ENCODE measurements at places on chromosomes 3 and 15.

DNA sequence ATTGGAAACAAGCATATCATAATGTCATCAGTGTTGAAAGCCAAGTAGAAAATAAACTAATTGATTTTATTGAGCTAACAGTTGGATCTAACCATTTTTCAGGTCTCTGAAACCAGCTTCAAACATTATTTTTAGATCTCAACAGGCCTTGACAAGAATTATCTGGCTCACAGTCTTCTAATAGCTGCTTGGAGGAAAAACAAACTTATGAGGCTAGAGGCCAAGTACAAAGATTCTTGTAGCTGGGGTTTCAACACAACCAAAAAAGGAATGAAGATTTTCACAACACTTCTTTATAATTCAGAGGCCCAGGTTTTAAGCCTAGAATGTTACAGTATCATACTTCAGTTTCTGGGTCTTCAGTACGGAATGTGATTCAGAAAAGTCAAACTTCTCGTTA, 3.7 kb downstream of the SETMAR start:
- no peak for DNase-seq

GRCh38 chr3:149736175-149736952, 15.9 kb downstream of the COMMD2 start:
- DNase-seq = no peak

- no peak for DNase-seq
Measured at GRCh38 chr15:48856942-48857341, 21.0 kb upstream of the EID1 start.

- no peak for DNase-seq
Measured at GRCh38 chr3:119570229-119570628, 9.1 kb upstream of the ADPRH start.

DNA sequence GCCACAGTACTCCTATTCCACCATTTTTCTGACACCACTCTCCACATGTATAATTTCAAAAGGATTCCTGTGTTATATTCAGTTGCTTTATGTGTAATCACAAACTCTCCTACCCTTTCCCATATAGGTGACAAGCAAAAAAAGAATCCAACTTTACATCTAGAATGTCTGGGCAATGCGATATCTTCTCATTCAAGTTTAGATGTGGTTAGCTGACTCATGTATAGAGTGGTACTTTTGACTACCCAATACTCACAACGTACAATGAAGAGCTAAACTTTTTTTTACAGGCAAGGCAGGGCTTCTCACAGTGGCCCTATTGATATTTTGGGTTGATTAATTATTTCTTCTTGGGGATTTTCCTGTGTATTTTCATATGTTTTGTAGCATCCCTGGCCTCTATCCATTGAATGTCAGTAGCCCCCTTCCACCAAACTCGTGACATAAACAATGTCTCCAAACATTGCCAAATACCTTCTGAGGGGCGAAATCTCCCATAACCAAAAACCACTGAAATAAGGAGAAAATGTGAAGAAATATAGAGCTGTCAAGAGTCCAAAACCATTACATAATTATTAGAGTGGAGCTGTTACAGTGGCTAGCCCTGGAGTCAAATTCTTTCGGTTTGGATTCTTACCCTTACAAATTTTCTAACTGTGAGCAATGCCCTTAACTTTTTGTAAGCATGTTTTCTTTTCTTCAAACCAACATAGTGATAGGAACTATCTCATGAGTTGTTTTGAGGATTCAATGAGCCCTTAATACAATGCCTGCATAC, 342.6 kb downstream of the NSUN3 start:
- DNase-seq = no peak

DNA sequence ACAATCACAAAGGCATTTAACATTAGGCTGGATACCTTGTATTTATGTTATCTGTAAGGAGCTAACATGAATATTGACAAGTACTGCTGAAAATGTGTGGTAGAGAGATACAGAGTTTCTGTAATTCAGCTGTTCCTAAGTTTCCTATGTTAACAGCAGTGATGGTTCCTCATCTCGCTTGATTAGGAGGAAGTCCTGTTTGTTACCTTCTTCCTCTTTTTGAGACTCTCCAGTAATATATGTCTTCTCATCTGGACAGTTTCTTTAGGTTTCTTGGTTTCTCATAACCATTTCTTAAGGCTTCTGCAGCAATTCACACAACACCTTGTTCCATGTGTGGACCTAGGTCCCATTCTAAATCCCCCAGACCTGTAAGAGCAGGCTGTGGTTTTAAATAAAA, 11.4 kb upstream of the PEX5L start:
- DNase-seq = no peak

DNA sequence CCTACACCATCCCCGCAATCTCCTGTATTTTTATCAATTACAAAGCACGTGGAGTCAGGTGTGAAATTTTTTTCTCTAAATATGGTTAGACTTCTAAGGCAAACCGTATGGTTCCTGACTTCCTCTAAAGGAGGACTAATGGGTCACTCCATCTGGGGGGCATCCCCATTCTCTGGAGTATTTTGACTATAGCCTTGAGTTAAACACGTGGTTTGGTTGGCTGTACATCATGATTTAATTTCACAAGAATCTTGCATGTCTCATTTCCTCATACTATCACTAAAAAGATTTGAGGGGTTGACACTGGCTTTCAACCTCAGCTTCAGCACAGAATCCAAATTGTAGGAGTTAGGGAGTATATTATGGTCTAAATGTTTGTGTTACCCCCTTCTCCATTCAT, 25.3 kb upstream of the ZNF770 start:
- DNase-seq = no peak

GRCh38 chr15:47949815-47950214, 171.0 kb upstream of the SLC24A5 start:
- no peak for DNase-seq

DNA sequence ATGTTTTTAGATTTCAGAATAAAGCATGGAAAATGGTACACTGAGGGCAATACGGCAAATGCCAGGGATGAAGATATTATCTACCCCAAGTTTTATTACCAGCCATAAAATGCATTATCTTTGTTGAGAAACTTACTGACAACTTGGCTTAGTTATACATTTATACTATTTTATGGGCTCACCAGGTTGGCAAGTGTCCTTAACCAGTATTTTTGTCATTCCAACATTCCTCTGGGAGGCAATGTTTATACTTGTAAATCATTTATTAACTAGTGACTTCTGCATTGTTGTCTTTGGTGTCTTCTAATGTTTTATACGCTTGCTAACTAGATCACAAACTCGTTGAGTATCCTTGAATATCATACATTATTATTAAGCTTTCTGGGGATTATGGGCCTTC, 18.0 kb upstream of the ADGRG7 start:
- no peak for DNase-seq

- DNase-seq = no peak
Measured at GRCh38 chr15:61798631-61799030, 261.6 kb downstream of the VPS13C start.

DNA sequence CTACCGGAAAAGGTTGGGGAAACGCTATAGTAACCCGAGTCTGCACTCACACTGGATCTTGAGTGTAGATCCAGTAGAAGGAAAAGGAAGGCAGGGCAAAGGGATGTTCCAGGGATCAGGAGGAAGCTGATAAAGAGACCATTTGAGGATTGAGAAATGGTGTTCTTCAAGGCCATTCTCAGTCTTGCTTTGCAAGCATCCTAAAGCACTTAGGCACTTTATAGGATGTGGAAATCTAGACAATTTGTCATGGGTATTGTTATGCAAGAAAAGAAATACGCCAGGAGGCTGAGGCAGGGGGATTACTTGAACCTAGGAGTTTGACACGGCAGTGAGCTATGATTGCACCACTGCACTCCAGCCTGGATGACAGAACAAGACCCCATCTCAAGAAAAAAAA, 13.2 kb upstream of the SCAMP5 start:
- no peak for DNase-seq

DNA sequence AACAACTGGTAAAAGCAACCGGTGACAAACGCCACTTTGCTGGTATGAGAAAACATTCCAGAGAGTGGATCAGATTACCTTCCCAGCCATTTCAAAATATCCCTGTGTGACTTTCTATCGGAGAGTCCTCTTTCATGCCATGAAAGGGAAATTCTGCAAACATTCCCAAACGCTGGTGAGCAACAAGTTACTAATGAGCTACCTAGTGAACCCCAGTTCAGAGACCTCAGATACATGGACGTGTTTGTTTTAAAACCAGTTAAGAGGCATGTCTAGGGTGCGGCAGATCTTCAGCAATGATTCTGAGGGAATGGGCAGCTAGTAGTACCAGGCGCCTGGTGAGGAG, 418.2 kb upstream of the NR2F2 start:
- no peak for DNase-seq

- no peak for DNase-seq
Measured at GRCh38 chr3:162719684-162720341, 1223.2 kb downstream of the OTOL1 start.

DNA sequence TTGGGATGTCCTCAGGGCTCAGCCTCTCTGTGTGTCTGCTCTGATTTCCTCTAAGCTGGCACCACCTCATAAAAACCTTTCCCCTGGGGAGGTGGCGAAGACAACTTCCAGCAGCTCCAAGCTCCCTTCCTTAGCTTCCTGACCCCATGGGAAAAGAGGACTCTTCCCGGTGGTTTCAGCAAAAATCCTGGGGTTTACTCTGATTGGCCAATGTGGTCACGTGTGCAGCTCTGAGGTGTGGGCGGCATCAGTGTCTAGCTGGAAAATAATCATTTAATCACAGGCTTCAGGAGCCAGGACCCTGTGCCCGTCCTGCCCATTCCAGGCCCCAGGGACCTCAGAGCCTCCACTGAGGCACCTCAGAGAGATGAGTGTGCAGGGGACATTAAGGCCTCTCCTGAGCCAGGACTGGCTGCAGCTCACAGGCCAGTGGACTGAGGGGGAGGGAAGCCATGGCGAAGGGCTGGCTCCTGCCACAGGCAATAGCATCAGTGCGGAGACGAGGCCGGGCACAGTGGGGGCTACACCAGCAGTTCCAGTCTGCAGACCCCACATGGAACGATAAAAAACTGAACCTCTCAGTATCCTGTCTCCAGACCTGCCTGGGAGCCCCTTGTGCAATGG, 104.1 kb downstream of the TPRA1 start:
- DNase-seq = no peak

DNA sequence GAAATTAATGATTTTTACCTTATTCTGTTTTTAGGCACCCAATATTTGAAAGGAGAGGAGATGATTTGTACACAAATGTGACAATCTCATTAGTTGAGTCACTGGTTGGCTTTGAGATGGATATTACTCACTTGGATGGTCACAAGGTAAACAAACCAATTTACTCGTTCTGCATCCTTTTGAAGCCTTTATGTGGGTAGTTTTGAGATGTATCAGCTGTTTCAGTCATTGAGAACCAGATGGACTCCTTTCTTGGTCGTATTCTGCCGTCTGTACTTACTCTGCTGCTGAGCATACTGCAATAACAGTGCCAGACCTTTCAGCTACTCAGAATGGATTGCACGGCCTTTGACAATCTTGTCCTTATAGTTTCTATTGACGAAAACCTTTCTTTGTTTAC, 13.3 kb downstream of the DNAJB11 start:
- DNase-seq = no peak

GRCh38 chr3:36215241-36215640, 165.1 kb upstream of the STAC start:
- DNase-seq = no peak

- no peak for DNase-seq
Measured at GRCh38 chr3:140277886-140278285, 342.9 kb downstream of the CLSTN2 start.

- DNase-seq = no peak
Measured at GRCh38 chr3:56783644-56784447, 17.9 kb downstream of the ARHGEF3 start.

DNA sequence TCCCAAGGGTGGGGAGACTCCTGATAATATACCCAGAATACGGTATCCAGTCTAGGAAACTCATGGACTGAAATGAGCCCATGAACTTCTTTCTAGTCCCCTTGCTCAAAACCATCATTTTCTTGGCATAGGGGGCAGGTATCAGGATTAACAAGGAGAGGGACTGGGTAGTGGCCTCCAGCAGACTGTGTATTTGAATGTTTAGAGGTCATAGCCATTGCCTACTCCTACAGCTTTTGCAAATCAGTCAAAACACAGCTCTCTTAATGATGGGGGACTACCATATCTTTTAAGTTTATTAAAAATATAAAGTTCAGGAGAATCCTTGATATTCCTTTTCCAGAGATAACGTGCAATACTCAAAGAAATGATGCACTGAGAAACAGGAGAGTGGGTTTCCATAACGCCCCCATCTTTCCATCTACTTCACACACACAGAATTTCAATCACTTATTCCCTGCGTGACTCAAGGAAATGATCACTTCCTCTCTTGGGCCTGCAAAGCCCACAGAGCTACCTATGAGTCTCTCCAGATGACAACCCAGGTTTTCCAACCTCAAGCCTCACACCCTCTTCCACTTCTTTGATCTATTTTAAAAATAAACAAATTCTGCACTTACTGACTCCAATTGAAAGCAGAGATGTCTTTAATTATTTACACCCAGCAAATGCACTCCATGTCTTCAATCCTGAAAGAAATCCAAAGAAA, 584.0 kb upstream of the LMCD1 start:
- no peak for DNase-seq

DNA sequence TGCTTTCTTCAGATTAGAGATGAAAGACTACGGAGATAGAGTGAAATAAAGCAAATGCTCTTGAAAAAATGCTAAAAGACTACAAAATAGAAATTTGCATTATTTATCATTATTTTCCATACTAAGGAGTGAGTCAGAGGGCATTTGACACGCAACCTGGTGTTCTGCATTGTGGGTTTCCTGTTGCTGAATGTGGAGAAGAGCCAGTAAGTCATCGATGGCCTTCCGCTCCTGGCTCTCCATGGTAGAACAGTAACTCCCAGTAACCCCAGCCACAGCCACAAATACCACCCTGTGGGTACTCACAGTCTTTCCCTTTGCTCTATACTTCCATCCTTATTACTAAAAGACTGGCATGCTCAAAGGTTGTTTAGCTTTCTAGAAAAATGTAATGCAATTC, 61.5 kb downstream of the CGGBP1 start:
- DNase-seq = no peak

DNA sequence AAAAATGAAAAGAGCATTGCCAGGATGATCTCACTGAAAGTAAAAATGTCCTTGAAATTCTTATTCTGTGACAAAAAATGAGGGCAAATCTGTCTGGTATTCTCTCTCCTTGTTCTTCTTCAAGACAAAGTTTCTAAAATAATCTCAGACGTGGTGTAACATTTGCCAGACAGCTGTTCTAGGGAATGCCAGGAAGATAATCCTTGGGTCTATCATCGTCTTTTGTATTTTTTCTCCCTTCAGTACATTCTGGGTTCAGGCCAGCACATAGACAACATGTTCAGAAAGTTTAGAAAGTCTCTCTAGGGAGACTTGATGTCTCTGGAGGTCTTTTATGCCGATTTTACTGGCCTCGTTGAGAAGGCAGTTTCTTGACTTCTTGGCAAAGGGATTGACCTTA, 121.2 kb upstream of the HES1 start:
- DNase-seq = no peak

DNA sequence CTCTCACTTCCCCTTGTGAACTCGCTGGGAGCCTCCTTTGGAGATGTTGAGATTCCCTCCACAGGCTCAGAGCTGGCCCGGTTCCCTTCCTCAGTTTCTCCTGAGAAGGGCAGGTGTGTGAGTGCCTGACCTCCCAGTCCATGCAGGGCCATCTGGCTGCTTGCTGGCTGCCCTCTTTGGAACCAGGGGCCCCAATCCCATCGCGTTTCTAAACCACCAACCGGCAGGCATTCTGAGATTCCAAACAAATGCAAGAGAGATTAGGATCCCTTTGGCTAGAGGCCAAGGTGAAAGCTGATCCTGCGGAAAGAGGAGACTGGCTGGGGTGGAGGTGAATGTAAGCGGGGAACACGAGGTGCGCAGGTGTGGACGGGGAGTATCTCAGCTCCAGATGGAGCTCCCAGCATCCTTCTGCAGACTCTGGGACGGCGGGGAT, 2.9 kb upstream of the PRRT3 start:
- no peak for DNase-seq

- DNase-seq = no peak
Measured at GRCh38 chr15:64072812-64073211, 20.8 kb downstream of the CIAO2A start.

Data from T-helper 2 cell (primary cell).